ENCODE measurements at places on chromosomes 4 and X.
A peak's percentile ranks its signal among the peaks of the same experiment; 100 is the strongest.

- DNase-seq: no peak
Measured at GRCh38 chrX:110395877-110396276, 37.2 kb downstream of the RTL9 start.

- no peak for DNase-seq
Measured at GRCh38 chr4:125639182-125639621, 324.4 kb downstream of the FAT4 start.

DNA sequence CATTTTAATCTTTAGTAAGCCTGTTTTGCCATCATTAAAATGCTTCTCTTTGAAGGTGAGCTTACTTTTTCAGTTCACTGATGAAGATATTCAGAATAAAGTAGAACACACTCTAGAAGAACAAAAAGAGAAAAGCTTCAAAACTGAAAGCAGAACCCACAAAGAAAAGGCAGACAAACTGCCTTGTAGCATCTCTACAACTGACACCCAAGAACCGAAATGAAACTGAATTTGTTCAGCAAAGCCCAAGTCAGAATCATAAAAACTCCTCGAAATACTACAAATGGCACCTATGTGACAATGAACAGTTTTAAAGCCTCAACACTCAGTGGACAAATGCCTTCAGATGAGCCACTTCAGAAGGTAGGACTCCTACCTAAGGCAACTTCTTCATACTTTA lies 83.6 kb downstream of the MAML3 start:
- DNase-seq: no peak

DNA sequence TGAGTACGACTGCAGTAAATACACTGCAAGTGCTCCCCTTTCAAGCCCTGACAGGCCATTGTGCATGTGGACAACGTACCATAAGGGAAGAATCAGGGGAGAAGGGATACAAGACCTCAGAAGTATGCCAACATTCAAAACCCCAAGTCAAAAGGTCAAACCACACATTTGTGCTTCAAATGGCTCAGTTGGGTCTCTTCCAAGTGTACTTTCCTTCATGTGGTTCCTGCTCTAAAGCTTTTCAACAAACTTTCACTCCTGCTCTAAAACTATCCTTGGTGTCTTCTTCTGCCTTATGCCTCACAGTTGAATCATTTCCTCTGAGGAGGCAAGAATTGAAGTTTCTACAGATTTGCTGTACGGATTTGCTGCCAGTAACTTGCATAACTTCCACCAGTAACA lies 305.7 kb upstream of the SLIT2 start:
- no peak for DNase-seq

- DNase-seq: peak; percentile 4
Measured at GRCh38 chr4:112942077-112942476, 107.4 kb upstream of the ANK2 start.

- no peak for DNase-seq
Measured at GRCh38 chrX:137945470-137945869, 379.5 kb downstream of the ZIC3 start.

GRCh38 chr4:27789773-27790172 lies 929.1 kb downstream of the STIM2 start:
- DNase-seq: no peak

DNA sequence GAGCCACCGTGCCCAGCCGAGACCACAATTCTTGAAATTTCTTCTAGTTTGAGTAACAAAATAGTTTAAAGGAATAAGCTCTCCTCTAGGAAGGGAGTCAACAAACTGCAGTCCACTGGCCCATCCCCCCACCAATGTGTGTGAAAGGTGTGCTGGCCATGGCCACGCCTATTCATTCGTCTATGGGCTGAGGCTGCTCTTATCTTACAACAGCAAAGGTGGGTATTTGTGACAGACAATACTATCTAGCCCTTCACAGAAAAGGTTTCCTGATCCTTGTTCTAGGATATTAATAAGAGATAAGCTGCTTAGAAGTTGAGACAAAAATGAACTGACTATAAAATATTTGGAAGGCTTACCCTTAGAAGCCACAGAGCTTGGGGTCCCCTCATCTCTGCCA lies 41.2 kb downstream of the BEND2 start:
- DNase-seq: no peak

GRCh38 chr4:67723949-67724348 lies 23.0 kb upstream of the UBA6 start:
- no peak for DNase-seq

DNA sequence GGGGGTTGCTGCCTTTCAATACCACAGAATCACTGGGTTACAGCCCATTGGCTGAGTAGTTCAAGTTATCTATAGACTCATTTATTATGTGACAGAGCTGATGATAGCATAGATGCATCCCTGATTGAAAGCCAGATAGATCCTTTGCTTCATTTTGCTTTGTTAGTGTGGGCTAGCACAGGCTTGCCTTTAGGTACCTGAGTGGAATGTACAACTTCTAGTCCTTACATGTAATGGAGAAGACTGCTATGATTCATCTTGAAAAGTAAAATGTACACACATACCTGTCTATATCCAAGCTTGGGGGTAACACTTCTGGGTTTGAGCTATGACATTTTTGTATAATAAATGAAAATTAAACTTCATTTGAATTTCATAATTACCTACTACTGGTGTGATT lies 226.0 kb upstream of the FTHL17 start:
- no peak for DNase-seq

GRCh38 chr4:2305766-2306501 lies 44.0 kb upstream of the MXD4 start:
- no peak for DNase-seq

- DNase-seq: peak; percentile 36
Measured at GRCh38 chr4:98027827-98028226, 115.4 kb downstream of the STPG2 start.

DNA sequence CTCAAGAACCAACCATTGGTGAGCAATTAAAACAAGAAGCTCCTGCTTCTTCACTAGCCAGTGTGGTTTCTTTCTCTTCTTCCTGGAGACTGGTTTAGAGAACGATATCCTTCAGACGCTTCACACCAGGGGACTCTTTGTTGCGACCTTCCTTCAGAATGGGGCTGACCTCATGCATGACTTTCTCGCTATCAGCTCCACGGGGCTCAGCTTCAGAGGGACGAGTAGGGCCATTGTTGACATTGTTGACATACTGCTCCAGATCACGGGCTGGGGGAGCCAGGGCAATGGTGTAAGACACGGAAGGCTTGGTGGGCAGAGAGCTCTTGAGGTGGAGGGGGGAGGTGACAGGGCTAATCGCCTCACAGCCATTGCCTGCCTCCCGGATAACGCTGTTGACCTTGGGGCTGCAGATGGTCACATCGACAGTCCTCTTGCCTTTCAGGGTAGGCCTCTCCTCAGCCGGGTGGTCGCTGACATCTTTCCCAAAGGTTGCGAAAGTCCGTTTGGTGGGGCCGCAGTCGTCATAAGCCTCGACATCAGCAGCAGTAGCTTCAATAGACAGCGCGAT lies 113.8 kb downstream of the PCDH19 start:
- DNase-seq: no peak

GRCh38 chr4:100833906-100834305 lies 316.1 kb upstream of the EMCN start:
- no peak for DNase-seq

DNA sequence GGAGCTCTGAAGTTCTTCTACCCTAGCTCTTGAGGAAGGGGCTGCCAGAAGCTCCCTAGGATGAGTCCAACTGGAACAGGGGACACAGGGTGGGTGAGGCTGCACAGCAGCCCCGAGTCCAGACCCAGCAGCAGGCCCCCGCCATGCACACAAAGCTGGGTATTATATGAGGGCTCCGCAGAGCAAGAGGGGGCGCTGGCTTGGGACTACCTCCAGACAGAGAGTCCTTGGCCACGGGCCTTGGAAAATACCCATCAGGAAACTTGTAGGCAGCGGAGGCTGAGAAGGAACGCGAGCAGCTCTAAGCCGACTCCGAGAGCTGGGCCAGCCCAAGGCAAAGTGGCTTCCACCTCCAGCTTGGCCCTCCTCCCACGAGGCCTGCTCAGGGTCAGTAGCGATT lies 8.1 kb downstream of the HCFC1 start:
- no peak for DNase-seq

DNA sequence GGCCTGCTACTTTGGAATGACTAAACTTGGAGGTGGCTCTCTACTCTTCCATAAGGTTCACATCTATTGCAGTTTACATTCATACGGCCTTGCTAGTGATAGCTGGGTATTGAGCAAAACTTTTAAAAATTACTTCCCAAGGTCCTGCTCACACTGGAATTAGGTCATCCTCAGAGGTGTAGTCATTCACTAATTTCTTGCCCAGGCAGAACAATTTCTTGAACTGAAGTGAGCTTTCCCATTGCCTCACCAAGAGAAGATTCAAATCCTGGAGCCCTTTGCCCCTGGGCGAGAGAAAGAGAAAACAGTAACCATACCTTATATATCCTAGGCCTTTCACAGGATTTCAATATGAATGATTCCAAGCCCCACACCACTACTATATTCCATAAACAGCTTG lies 109.2 kb downstream of the GUCY2F start:
- no peak for DNase-seq

DNA sequence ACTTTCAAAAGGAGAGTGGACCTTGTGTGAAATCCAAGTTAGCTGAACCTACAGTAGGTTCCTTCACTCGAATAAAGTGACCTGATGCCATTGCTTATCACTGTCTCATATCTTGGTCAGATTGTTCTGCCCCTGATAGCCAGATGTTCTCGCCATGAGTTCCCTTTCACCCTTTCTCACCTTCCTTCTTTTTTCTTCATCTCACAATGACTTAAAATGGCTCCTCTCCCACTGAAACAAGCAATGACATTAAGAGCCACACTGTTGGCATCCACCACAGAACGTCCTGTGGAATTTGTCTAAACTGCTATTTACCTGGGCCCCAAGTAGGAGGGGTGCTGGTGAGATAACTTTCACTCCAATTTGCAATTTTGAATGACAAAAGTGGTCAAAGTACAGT lies 227.6 kb upstream of the PPP1R2C start:
- no peak for DNase-seq

- no peak for DNase-seq
Measured at GRCh38 chr4:74294681-74295080, 13.6 kb upstream of the EPGN start.

GRCh38 chr4:185384930-185385331 lies 10.8 kb downstream of the LRP2BP start:
- DNase-seq: no peak

GRCh38 chr4:132328761-132329160 lies 820.3 kb upstream of the PCDH10 start:
- no peak for DNase-seq

DNA sequence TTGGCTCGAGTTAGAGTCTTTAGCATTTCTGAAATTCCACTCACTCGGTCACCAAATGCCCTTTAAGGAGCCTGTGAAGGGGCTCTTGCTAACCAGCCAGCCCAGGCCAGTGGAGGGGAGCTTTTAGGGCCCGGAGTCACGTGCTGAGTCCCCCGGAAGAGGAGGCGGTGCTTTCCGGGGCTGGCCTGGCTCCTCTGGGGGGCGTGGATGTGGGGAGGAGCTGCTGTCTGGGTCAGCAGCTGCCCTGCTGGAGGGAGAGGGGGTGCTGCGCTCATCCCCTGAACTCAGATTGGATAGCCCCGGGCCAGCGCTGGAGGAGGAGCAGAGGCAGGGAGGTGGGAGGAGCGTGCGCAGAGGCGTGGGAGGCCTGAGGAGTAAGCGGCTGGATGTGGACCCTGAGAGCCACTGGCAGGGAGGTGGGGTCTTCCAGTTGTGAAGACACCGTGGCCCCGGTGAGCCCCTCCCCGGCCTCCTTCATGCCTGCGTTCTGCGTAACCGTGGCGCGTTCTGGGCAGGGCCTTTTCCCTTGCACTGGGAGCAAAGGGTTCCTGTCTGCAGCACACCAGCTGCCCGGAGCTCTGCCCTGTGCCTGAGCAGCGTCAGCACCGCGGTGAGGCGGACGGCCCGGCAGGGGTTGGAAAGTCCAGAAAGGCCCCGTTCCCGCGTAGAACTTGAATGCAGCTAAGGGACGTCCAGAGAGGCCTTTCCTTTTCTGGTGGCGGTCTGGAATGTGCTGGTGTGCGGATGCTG lies 19.7 kb downstream of the MAEA start:
- DNase-seq: no peak
